NCI-H1436 treated with DMSO at 0.1 percent for 48 hours (cell line): ENCODE measurements at places on chromosomes 2 and 18.

DNA sequence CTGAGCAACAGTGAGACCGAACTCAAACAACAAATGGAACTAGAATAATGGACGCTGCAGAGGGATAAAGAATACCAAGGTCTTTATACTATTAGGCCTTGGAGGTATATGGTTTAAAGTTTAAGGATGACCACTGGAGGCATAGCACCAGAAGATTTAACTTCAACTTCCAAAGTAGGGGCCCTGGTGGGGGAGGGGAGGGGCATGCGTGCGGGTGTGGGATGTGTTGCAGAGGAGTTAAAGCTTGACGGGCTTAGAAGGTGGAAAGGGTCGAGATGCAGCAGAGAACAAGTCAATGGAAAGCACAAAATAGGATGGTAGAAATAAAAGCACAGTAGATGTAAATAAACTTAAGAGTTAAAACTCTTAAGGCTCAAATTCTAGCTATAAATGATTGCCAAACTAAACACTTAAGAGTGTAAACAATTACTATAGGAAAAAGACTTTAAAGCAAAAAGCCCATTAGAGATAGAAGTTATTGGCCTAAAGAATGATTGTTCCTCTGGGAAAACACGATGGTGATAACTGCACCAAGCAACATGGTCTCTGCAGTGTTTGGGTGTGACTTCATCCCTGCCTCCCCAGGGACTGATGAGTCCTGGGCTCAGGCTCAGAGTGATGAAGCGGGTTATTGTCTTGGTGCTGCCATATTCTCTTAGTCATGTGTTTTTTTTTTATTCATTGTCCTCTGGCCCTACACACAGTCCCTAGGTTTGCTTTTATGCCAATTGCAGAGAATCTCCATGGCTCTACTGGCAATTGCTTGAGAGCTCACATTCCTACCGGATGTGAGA, 13.0 kb downstream of the RRM2 start:
- peak; percentile 46 for DNase-seq

DNA sequence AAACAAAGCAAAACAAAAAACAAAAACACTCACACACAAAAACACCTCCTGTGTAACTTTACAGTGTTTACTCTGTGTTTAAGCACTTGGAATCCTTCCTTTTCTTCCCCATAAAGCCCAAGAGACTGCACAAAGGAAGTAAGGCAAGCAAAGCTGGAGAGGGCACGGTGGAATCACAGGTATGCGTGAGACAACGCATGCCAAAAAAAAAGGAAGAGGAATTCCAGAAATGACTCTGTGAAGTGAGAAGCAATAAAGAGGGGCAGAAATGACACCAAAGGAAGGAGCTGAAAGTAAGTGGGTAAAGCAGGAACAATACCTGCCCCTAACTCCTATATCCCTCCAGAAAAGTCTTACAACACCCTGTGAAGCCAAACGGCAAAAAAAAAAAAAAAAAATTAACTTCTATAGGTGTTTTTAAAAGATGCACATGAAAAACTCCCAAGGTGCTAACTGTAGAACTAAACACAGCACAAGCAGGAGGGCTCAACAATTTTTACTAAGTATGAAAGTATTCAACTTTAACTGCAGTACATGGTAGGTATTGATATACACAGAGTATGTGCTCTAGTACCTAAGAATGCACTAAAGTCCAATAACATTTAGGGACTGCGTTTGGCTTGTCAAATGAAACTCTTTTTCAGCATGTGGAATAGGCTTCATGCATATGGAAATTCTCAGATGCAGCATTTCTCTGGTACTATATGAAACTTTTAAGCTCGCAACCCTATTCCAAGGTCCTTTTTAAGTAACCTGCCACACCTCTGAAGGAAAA, 9.1 kb downstream of the RND3 start:
- no peak for DNase-seq

GRCh38 chr2:19496646-19497045, 138.2 kb upstream of the OSR1 start:
- no peak for DNase-seq

DNA sequence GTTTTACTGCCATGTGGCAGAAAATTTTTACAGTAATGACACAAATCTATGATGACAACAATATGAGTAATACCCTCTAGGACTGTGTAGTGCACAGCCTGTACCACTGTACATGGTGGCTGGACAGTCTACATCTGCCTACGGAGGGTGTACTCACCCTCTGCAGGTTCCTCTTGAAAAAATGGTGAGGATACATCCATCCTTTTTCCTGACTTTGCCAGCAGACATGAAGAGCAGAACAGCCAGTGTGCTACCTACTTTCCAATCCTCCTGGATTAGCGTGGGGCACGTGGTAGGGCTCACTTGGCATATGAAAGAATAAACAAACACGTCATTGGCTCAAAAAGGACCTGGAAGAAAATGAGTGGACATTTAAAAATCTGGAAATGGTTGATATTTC, 62.6 kb downstream of the TRPM8 start:
- DNase-seq: no peak

GRCh38 chr18:63302636-63303405, 16.7 kb downstream of the BCL2 start:
- no peak for DNase-seq

- DNase-seq: no peak
These were observed 24.5 kb upstream of the LCLAT1 start for GRCh38 chr2:30422444-30423040.

GRCh38 chr2:217934321-217935131, 68.3 kb downstream of the TNS1 start:
- no peak for DNase-seq

- DNase-seq: no peak
These were observed 641 bp downstream of the MAPRE3 start for GRCh38 chr2:26970928-26971627.

DNA sequence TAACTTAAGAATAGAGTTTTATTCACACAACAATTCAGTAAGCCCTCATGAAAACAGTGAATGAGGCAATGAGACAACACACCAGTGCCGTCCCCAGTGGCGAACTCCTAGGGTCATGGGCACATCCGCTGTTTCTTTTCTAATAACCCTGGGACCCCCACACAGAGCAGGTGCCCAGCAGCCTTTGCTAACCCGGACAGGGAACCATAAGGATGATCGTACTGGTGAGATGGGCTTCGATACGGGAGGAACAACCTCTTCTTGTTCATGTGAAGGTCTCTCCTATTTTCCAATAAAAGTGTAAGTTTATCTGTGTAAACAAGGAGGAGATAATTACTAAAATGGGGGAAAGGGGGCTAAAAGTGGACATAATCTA, 97.4 kb upstream of the MGAT4A start:
- no peak for DNase-seq

DNA sequence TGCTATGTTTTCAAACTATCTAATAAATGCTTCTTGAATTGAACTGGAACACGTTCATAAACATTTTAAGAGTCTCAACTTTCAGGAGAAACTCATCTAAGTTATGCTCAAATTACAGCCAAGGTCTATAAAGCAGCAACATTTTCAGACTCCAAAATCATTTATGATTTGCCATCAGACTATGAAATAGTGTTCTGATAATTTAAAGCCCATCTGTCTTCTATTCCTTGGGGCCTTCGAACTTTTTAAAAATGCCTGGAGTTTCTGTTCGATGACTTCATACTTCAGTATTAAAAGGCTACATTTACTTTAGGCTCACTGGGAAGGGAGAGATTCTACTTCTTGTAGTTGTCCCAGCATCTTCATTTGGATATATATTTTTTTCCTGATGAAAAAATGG, 73.6 kb upstream of the NXPH2 start:
- no peak for DNase-seq

DNA sequence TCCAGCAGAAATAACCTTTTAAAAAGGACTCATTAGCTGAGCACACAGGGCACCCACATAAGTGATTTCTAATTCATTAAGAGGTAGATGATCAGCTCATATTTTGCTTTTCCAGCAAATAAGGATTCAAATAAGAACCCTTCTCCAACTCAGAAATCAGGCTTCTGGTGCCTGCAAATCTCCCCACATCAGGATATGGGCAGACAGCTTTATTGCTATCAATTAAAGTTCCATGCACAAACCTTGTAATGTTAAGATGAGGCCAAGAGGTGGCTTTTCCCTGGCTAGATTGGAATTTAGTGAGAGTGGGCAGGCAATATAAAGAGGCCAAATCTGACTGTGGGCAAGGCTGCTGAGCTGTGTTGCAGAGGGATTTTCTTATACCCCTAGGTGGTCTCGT, 193.6 kb downstream of the SH3RF3 start:
- DNase-seq: no peak

DNA sequence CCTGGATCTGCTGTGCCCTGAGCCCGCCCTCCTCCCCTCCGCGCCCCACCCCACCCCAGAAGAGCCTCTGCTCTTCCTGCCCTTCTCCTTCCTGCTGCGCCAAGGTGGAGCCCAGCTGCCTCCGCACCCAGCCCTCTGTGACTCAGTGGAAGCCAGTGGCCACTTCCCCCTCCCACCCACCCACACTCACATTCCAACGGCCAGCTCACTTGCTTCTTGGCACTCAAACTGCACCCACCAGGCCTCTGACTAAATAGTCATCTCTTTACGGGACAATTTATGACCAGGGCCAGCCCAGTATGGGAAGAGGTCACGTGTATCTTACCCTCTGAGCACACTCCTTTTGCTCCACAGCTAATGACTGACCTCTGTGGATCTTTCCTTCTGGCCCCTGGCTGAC, 150.4 kb upstream of the SLC1A4 start:
- no peak for DNase-seq

- DNase-seq: no peak
These were observed 29.2 kb upstream of the STK17B start for GRCh38 chr2:196200557-196200956.

GRCh38 chr2:173090973-173091660, 15.5 kb downstream of the MAP3K20 start:
- no peak for DNase-seq

- no peak for DNase-seq
These were observed 17.3 kb downstream of the HK2 start for GRCh38 chr2:74851191-74851566.

DNA sequence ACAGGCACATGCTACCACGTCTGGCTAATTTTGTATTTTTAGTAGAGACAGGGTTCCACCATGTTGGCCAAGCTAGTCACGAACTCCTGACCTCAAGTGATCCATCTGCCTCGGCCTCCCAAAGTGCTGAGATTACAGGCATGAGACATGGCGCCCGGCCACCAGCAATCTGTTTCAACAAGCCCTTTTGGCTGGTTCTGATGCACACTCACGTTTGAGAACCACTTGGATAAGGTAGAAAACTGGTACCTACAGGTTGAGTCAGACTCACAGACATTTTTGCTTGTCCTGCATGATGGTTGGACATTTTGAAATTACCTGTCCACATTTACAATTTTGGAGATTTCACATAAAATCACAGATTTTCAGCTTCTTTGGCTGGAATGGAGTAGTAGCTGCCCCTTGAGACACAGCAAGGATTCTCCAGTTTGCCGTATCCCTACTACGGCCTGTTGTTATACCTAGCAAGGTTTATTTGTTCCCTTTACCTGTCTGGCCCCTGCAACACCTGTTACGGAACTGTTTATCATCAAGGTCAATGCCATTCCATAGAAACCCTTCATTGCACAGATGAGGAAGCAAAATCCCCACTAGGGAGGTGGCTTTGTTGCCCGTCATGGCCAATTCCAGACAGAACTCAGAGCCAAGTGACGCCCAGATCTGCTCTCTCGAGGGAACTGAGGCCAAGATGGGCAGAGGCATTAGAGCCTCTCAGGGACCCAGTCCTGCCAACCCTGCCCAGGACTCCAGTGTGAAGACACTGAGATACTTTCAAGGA, 31.4 kb upstream of the IGFBP2 start:
- no peak for DNase-seq

GRCh38 chr2:208112969-208113368, 11.4 kb downstream of the CRYGD start:
- peak; percentile 58 for DNase-seq

GRCh38 chr18:79121746-79122474, 52.7 kb downstream of the ATP9B start:
- DNase-seq: no peak

DNA sequence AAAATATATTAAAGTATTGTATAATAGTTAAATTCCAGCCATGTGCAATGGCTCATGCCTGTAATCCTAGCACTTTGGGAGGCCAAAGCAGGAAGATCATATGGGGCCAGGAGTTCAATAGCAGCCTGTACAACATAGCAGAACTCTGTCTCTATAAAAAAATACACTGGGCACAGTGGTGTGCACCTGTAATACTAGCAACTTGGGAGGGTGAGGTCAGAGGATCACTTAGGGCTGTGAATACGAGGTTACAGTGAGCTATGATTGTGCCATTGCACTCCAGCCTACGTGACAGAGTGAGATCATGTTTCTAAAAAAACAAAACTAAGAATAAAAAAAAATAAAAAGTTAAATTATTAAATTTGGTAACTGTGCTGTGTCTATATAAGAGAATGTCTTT, 36.1 kb downstream of the ZRANB3 start:
- no peak for DNase-seq

DNA sequence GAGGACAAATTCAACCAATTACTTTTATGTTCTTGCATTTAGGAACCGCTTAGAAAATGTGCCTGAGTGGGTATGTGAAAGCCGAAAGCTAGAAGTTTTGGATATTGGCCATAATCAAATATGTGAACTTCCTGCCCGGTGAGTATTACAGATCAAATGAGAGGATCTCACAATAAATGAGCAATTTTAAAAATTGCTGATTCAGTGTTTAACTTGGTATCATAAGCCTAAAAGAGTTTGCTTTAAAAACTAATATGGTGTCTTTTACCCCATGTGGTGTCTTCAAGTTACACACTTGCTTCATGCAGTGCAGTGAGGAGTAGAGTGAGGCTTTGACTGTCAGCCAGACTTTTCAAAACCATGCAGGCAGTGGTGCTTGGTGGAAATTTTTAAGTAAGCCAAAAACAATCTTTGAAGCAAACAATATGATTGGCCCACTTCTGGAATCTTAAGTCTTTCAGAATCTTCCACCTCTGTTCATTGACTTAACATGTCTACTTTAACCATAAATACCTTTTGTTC, 199.6 kb downstream of the PHLPP1 start:
- DNase-seq: no peak

GRCh38 chr18:63994783-63995399, 25.0 kb downstream of the SERPINB8 start:
- DNase-seq: no peak

DNA sequence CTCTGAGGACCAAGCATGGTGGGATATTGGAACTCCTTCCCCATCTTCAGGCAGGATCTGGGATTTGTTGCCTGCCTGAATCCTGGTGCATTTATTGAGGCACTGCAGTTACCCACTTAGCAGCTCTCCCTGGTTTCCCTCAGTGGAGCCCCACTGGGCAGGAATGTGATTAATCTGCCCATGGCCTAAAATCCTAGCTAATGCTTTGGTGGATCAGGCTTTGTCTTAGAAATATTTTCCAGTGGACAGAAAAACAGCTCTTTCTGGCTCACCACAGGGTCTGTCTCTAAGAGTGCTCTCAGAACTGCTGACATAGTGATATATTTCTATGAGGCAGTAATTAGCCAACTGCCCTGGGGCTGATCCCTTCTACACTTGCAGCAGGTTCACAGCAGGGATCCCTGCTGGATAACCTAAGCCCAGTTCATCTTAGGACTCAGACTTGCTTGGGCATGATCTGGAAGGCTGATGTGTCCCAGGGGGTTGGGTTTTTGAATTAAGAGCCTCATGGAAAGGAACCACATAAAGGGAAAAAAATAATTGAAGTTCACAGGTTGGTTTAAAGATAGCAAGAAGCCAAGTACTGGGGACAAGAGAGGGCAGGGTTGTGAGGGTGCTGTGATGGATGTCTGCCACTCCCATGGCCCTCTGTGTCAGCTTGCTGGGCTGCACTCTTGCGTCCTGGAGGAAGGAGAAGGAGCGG, 44.3 kb upstream of the ZDBF2 start:
- DNase-seq: peak; percentile 72

GRCh38 chr2:126898636-126899035, at the start of gene TEX51:
Gene TEX51 (plus strand): TSS chr2:126898890. CDS start chr2:126898919, 29 bp downstream.
- DNase-seq: no peak
